ENCODE measurements at places on chromosomes 5 and 9.
A peak's percentile ranks its signal among the peaks of the same experiment; 100 is the strongest.

GRCh38 chr5:84239494-84239893 lies 145.2 kb downstream of the EDIL3 start:
- no peak for DNase-seq

GRCh38 chr9:103615994-103616393 lies 478.1 kb upstream of the SMC2 start:
- no peak for DNase-seq

GRCh38 chr5:78265163-78265562 lies 29.3 kb downstream of the AP3B1 start:
- no peak for DNase-seq

DNA sequence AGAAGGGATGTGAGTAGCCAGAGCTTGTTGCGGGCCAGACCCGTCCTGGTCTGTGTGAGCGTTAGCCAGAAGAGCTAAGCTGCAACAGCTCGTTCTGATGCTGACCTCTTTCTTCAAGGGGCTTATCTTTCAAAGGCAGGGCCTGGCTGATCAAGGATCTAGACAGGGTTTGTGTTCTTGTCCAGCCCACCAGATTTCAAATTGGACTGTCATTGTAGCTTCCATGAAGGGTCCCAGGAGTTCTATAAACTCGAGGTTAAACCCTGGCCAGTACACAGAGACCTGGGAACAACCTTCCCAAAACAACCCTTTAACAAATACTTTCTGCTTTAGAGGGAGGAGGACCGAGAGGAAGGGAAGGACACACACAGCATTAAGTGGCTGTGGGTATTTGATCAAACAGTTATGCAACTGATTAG lies 153.0 kb upstream of the TUT7 start:
- no peak for DNase-seq

DNA sequence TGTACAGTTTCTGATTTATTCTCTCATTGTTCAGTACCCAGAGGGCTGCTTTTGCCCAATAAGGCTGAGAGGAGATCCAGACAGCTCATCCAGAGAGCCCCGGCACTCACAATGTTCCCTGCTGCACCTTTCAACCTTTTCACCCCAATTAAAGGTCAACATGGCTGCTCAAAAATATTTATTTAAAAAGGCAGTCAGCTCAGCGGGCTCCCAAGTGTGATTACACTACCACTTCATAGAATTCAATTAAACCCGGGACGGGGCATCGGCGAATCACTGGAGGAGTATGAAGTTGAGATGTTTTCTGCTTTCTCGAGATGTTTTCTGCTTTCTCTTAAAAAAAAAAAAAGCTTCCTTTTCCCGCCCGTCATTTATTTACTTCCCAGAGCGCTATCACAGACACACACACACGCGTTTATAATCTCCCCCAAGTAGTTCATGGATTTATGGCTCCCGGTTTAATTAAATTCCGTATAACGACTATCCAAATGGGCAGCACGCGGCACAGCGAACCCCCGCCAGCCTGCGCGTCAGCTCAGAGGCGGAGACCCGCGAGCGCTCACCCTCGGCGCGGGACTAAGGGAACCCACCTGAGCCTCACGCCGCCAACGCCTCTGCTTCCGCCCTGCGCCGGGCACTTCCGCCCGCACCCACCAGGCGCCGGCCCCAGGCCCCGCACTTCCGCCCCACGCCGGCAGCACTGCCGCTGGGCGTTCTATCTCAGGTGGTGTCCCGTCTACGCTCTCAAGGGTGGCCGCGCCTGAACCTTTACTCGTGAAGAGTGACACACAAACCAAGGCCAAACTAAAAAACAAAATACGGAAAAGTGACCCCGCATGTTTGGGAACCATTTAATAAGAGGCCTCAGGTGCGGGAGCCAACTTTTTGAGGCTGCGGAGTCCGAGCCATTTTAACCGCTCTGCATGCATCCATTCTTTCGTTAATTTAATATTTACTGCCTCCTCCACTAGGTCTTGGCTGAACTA lies at the start of gene C5orf63:
Gene C5orf63, minus strand, starts transcription at position 642 of the 986 bp plus-strand sequence. CDS start 14,507 bp downstream, outside the sequence.
- DNase-seq = peak; percentile 47

DNA sequence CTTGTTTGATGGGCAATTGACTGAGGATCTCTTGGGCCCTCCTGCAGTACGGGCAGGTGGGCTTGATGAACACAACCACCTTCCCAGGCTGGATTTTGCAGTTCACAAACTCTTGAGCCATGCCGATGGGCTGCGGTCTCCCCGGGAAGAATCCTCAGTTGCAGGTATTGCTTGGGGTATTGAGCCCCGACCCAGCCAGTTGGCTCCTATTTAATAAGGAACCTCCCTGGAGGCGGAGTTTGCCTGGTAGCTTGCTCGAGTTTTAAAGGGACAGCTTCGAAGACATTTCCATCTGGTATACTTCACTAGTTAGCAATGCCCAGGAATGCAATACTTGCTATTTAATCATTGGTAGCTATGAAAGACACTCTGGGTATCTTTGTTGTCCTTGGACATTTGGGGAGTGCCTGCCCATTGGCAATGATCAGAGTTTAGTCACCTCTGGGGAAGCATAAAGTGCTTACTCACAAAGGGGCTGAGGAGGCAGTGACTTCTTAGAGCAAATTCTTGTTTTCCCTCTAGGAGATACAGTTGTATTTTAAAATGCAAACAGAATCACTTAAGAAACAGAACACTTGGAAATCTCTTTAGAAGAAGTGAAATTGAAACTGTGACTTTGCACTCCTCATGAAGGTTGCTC lies at the start of gene GLRX:
Gene GLRX, minus strand, starts transcription at position 185 of the 640 bp plus-strand sequence. Its CDS starts 64 bp downstream, at position 121.
- peak; percentile 29 for DNase-seq

DNA sequence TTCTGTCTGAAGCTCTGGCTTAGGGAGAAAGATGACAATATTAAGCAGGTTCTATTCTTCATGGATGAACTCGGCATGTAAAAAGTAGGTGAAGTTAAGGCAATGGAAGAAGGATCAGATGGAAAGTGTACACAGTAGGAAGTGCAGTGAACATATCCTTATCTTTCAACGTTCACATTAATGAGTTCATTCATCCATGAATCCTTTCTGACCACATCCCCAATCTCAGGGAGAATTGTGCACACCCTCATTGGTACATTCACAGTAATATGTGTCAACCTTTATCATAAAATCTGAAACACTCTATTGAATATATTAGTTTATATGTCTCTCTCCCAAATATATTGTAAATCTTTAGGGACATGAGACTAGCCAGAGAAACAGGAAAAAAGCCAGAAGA lies 5.5 kb downstream of the GIN1 start:
- no peak for DNase-seq

DNA sequence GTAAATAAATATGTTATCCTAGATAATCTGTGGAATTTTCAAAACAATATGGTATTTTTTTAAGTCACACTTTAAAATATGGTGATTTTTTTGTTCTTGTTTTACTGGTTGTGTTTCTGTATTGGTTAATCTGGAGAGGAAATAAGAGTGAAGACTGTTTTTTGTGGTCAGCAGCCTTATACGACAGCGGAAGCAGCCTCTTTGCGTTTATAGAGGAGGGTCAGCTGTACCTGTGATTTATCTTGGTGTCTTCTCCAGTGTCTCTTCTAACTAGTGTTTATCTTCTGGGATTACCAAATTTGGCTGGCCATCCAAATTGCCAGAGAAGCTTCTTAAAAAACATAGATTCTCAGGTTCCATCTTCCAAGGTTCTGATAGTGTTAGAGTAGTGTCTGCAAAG lies 58.7 kb downstream of the ICE1 start:
- no peak for DNase-seq

GRCh38 chr5:139415869-139416268 lies 12.0 kb upstream of the SPATA24 start:
- no peak for DNase-seq

- no peak for DNase-seq
Observed at GRCh38 chr9:34216325-34216724, 37.5 kb downstream of the UBAP1 start.

Data from effector memory CD4-positive, alpha-beta T cell (primary cell).